ENCODE measurements at places on chromosomes 3 and 15. TPM values are rescaled to one million over a fixed set of nuclear protein-coding genes. Genes with fewer than 3 reads are reported as not detected.

REC114 gene
- polyA plus RNA-seq, result 0.23 TPM

MAP3K13 gene
- polyA plus RNA-seq, result 10.1 TPM

GOLGA8T gene
- polyA plus RNA-seq, result 0.07 TPM

ESYT3 gene
- polyA plus RNA-seq, result 1.0 TPM

GPR149 gene
- not detected for polyA plus RNA-seq

- DNase-seq, result peak; percentile 53
These were observed 251.9 kb upstream of the TGFBR2 start for GRCh38 chr3:30354513-30354912.

- DNase-seq, result no peak
These were observed 9.1 kb downstream of the VPS8 start for GRCh38 chr3:184821034-184821433.

- DNase-seq, result peak; percentile 46
These were observed 529.6 kb downstream of the SHQ1 start for GRCh38 chr3:72318504-72319193.

GRCh38 chr3:135314237-135314636 is 519.2 kb downstream of the EPHB1 start:
- no peak for DNase-seq

DNA sequence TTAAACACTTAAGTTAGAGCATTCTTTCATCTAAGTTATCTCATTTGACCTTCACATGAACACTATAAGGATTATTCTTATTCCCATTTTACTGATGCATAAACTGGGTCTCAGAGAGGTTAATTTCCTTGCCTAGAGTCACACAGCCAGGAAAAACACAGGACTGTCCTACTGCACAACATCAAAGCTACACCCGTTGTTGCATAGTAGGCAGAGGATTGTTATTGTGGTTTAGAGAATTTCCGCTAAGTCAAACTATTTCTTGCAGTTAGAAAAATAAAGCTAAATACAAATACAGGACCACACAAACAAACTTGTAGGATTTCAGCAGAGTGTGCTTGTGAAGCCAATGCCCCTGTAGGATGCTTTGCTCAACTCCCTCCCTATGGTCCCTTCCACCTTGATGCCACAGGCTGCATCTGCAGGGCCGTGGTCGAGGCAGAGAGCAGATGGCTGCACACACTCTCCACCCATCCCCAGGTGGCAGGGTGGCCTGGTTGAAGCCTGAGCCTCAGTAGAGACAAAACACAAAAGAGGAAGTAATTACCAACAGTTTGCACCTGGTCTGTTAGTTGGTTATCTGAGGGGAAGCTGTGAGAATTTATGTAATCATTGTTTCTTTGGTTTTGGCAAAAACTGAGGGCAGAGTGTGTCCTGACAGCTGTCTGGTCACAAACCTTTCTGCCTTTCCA is 41.1 kb upstream of the SKOR1 start:
- DNase-seq, result no peak

DNA sequence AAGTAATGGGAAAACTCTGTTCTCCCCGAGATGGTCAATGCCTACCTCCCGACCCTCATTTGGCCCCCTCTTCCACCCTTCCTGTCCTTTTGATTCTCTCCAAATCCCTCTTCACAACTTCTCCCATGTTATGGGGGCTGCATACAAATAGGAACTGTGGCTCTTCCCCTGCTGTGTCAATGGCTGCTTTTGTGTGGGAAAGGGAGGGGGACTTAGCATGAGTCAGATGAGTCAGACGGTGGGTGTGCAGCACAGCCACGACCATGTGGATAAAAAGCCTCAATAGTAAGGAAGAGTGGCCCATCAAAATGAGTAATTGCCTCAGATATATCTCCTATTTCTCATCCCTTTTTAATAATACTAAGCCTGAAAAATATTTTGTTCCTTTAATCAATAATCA is 31.9 kb downstream of the SPATA16 start:
- DNase-seq, result no peak

DNA sequence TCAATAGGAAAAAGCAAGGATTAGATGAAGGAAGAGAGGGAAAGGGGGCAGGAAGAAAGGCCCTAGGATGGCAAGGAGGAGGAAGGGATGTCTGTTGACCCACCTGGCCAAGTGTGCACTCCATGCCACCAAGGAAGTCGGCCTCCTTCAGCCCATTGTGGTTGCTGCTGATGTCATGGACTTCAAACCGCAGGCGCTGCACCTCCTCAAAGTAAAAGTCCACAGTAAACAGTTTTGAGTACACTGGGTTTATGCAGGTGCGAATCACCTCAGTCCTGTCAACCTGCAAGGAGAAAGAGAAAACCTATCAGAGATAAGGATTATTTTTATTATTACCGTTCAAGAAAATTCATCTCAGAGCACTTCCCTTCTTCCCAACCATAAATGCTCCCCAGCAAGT is 220.6 kb upstream of the MRPL3 start:
- DNase-seq, result no peak

DNA sequence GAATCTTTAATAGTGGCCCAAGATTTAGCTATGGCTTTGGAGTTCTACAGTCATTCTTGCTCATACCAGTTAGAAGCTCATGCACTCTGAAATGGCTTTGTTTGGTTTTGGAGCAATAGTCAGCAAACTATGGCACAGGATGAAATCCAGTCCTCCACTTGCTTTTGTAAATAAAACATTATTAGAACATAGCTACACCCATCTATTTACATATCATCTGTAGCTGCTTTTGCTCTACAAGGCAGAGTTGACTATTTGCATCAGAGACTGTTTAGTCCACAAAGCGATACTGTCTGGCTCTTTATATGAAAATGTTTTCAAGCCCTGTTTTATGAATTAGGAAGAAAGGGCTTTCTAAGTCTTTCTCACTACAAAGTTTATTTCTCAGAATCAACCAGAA is 716.9 kb downstream of the AGBL1 start:
- no peak for DNase-seq

DNA sequence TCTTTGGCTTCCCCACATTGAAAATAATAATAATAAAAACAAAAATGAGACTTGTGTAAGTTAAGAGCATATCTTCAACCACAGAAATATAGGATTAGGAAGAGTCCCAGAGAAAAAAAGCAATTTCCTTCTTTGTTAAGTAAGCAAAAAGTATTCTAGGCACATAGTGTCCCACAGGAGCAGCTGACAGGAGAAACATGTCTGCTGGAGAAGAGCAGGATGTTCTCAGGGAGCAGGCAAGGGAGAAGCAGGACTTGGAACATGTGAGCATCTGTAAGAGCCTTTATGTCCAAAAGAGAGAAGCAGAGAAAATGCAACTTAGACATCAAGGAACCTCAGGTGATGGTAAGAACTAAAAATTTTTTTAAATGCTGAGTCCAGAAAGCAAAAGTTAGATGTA is 39.0 kb downstream of the TTC23 start:
- no peak for DNase-seq

GRCh38 chr15:33636958-33637357 is 326.2 kb downstream of the RYR3 start:
- no peak for DNase-seq

DNA sequence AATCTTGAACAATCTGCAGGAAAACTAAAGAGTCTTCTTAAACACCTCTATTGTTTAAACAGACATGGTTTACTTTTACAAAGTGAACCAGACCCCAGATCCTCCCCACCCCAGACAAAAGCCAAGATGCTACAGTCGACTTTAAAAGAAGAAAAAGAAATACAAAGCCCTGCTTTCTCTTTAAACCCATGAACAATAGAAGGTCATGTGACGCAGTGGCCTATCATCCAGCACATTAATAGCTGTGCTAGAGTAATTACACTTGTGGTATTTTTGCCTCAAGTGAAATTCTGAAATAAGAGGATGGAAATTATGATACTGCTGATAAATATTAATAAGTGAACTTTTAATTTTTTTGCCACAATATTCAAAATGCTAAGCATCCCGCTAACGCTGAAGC is 613.4 kb downstream of the FOXP1 start:
- no peak for DNase-seq

DNA sequence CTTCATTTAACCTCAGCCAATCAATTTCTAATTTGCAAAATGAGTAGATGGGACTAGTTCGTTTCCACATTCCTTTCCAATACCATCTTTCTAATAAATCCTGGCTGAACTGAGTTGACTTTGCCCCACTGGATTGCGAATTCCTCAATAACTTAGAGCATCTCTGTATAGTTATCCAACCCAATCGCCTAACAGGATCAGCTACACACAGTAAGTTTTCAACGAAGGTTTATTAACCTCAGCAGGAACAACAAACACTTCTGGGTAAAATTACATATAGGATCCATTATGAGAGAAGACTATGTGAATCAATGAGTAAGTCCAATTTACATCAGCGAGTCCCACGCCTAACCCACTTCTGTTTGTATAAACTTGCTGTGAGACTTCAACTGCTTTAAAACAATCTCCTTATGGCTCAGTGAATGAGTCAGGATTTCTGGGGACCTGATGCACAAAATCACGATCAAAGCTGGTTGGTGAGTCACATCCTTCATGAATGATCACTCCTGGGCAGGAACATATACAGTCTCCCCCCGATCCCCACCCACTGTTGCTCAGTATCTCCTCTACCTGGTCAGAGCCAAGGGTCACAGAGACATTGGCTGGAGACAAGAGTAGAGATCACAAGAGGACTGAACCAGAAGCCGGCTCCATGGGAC is 142.8 kb downstream of the EDEM1 start:
- DNase-seq, result no peak

DNA sequence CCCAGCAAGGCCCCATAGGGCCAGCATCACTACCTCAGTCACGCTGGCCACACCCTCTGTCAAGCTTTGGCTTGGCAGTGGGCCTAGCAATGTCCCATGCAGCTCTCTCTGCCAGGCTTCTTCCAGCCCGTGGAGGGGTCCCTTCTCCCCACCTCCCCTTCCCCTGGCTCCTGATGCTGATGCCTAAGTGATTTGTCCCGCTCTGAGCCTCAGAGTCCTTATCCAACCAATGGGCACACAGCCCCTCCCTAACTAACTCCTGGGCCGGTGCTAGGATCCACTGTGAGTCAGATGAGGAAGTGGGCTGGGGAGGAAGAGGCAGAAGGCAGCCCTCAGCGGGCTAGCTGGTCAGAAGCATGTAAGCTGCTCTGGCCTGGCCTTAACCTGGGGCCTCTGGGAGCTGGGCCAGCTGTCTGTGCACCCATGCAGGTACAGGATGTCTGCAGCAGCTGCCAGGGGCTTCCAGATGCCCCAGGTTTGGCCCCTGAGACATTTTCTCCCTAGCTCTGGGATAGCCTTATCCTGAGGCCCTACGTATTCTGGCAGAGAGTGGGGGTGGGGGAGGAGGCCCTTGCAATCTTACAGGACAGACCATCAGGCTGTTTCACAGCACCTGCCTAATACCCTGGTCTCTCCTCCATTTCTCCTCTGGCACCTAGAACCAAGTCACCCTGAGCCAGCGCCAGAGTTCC is 740 bp upstream of the ZBTB47 start:
- DNase-seq, result peak; percentile 60

GRCh38 chr3:119657887-119658702 is 2.3 kb downstream of the POPDC2 start:
- DNase-seq, result no peak

DNA sequence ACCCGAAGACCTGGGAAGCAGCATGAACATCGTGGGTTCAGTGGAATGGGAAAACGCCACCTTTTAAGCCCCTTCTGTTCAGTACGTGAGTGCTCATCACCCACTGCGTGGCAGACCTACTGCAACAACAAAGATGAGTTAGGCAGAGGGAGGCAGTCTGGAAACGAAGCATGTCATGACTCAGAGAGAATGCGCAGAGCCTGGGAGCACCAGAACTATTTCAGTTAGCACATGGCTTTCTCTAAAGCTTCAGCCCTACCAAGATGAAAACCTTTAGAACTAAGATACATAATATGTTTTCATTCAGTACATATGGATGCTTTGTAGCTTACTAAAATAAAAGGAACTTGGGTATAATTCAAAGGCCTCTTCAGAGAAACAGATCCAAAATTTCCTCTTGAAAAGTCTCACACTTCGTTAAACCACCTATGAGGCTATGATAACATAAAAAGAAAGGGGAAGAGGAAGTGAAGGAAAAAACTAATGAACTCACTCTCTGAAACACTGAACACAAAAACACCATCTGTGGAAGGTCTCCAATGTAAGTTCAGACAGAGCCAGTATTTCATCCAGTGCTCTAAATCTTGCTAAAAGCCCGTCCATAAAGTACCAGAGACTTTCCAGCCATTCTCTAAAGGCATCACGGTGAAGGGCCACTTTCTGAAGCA is 140.1 kb downstream of the OCA2 start:
- no peak for DNase-seq

DNA sequence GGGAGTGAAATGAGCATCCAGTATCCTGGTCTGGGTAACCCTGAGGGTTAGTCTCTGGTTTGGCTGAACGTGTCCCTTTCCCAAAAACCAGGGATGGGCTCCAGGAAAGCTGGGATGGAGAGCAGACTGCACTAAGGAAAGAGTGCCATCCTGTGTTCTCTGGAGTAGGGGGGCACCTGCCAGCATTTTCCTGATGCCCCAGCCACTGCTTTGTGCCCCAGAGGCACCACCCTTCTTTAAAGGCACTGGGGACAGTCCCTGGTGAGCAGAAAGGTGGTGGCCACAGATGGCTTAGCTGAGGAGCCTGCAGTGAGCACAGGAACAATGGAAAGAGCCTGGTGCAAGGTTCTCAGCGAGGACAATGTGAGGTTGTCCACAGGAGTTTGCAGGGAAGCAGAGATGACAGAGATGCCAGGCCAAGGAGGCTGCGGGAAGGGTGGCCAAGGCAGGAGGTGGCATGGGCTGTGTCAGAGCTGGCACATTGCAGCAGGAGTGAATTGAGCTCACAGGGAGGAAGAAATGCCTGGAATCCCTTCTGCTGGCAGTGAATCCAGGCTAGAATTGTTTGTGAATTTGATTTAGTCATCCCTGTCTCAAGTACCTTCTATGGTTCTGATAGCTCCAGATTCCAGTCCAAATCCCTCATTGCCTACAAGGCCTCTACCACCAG is 39.9 kb downstream of the AMOTL2 start:
- DNase-seq, result no peak

- no peak for DNase-seq
These were observed 49.9 kb downstream of the MCF2L2 start for GRCh38 chr3:183378545-183378944.

DNA sequence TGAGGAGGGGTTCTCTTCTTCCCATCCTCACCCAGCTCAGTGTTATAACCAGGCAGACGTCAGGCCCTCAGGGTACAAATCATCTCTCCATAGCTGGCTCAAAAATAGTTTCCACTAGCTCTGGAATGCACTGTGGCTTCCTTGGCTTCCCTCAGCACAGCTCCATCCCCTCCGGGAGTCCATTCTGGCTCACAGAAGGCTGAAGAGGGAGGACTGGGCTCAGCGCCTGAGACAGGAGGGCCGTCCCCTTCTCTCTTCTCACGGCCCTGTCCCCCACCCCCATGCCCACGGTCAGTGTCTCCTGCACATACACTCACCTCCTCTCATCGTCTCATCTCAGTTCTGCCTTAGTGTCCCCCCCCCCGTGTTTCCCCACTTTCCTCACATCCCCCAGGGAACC is 50.1 kb downstream of the UMPS start:
- peak; percentile 85 for DNase-seq

All from heart left ventricle (tissue), 16 donors.